CD4-positive, alpha-beta T cell treated with Interleukin-10 for 1 hour (primary cell): ENCODE measurements at places on chromosomes 5 and 9.

DNA sequence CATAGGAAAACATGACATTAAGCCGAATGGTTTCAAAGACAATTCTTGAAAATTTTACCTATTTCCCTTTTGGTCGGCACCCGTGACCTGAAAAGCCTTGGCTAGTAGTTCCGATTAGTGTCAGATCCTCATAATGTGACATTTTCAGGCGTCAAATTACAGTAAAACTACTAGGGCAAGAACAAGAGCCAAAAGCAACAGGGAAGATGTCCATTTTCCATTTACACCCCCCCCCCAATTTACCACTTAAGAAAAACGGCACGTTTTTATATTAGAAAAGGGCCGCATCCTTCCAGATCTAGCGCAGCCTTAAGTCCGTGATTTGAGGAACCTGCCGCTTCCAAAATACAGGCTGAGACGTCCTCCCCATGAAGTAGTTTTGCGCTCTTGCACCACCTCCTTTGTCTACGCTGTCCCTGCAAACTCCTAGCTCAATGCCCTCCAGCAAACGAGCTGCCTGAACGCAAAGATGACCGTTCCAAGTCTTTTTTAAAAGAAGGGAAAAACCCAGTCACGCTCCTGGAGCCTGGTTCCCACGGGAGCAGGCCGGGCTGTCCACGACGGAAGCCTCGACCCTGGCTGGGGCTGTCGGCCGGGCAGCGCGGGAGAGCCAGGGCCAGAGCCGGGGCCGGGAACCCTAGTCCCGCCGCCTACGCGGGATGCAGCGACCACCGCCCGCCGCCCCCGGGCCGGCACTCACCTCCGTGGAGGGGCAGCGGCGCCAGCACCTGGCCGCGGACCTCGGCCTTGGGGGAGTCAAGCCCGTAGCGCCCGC lies 616 bp downstream of the RNF130 start:
- DNase-seq, result no peak

- no peak for DNase-seq
Measured at GRCh38 chr5:168401880-168402279, 84.4 kb upstream of the RARS1 start.

DNA sequence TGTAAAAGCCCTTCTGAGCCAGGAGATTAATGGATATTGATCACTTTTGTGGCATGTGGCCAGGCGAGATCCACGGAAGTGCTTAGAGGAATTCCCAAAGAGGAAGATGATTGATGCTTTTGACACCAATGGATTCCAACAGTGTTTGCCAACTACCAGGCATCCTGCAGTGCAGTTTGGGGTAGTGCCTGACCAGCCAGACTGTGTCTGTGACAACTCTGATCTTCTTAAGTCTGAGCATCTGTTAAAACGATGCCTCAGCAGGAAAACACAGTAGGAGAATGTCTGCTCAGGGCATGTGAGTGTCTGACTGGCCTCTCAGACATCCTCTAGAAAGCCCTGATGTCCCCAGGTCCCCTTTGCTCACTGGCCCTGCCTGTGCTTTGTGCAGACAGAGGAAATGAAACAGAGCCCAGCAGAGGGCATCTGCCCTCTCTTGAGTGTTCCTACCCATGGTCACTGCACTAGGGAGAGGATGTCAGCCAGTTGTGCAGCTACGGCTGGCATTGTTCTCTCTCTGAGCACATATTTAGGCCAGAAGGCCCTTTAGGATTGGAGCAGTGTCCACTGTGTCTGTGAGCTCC lies 57.0 kb downstream of the TRPC7 start:
- DNase-seq, result no peak

GRCh38 chr5:115842952-115843351 lies 1.2 kb downstream of the AP3S1 start:
- DNase-seq, result no peak

DNA sequence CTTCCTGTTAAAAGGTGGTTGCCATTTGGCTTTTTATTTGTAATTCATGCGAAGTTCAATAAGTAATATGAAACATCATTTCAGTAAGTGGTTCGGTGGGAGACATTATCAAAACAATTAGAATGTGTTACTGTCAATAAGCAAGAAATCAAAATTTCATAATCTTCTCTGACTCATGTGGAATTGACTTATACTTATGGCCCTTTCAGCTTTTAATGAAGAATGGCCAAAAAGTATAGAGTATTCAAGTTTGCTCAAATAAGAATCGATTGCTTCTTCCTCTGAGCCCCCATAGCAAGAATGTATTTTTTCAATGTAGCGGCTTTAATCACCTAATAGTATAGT lies 174.5 kb downstream of the AOPEP start:
- no peak for DNase-seq

- DNase-seq, result no peak
Measured at GRCh38 chr9:81071108-81071507, 618.2 kb downstream of the TLE1 start.

DNA sequence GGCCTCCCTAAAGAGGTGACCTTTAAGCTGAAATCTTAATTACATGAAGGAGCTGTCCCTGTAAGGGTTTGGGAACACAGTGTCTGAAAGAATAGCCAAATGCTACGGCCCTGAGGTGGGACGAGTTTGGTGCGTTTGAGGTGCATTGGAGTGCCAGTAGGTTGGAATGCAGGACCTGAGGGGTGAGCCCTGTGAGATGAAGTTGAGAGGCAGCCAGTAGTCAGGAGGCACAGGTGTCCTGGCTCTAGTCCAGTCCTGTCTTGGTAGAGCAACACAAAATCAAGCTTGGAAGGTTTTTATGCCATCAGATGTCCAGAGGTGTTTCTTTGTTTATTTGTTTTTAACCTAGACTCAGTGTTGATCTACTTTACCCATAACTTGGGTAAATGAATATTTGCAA lies 108.5 kb downstream of the ARHGAP26 start:
- DNase-seq, result no peak

GRCh38 chr9:36748322-36748899 lies 175.7 kb downstream of the MELK start:
- DNase-seq, result peak; percentile 7
